Substantia nigra (tissue), 51 donors: ENCODE measurements at places on chromosomes 1 and 21.

- DNase-seq = no peak
These were observed 1058.0 kb downstream of the KCNT2 start for GRCh38 chr1:195550071-195550862.

DNA sequence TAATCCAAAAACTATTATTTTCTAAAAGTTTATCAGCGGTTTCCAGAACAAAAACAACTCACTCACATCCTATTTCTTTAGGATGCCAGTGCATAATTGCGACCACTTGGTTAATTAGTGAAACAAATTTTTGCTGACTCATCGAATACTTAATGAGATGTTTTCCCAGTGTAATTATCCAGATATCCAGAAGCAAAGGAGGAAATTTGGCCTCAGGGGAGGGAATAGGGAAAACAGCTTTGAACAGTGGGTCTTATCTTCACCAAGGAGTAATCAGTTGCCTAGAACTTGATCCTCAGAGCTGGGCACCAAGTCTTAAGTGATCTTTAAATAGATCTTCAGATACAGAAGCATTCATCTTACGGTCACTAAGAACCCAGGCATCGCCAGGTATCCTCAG, 24.3 kb downstream of the STYXL2 start:
- no peak for DNase-seq

DNA sequence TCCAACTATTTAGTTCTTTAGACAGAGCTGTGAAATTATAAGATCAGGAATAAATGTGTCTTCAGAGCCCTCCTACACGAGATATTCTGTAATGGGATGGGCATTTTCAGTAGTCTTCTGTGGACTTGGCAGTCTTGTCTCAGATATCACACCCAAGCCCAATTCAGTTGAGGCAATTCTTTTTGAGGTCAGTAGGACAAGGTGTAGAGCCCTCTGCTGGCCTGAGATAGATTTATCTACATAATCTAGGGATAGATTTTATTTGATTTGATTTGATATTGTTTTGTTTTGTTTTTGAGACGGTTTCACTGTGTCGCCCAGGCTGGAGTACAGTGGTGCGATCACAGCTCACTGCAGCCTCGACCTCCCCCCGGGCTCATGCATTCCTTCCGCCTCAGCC, 77.5 kb downstream of the FMN2 start:
- DNase-seq = no peak

- DNase-seq = no peak
These were observed 12.9 kb downstream of the PIGM start for GRCh38 chr1:160018900-160019299.

- no peak for DNase-seq
These were observed 43.4 kb downstream of the COL18A1 start for GRCh38 chr21:45448283-45448809.

DNA sequence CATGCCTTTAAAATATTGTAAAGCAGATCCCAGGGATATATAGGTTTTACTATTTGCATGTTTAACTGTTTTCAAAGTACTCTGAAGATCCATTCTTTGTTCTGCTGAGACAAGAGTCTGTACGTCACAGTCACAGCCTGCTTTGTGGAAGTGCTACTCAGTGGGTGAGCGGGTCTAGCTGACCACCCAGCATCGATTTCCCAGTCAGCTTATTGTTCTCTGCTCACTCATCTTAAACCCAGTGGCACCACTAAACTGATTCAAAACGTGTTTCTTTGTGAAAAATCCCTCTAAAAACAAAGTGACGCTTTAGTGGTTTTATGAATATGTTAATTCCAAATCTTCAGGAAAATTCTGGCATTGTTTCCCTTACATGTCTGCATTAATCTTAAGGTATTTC, 12.4 kb downstream of the PLPP3 start:
- DNase-seq = no peak

GRCh38 chr1:107785496-107786202, 179.3 kb downstream of the VAV3 start:
- no peak for DNase-seq

DNA sequence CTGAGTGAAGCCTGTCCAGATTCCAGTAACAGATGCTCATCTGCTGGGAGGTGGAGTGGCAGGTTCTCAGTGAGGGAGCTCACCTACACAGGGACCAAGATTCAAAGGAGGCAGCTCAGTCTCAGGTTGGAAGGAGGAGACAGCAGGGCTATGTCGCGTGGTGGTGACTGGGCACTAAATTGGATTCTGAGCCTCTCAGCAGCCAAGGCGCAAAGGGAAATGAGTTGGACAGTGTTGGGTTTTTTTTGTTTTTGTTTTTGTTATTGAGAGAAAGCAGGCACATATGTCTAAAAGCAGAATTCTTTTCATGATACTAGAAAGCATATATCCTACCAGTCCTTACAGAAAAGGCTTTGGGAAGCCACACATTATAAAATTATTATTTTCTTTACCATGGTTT, 26.2 kb downstream of the UMODL1 start:
- no peak for DNase-seq

DNA sequence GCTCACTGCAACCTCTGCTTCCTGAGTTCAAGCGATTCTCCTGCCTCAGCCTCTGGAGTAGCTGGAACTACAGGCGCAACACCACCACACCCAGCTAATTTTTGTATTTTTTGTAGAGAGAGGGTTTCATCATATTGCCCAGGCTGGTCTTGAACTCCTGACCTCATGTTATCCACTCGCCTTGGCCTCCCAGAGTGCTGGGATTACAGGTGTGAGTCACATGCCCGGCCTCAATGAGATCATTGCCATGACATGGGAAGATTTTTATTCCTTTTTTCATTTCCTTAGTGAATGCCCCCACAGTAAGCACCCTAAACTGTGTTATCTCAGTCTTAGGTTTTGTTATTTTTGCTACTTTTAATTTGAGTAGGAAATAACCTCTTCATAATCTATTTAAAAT, 977.9 kb downstream of the BRINP3 start:
- no peak for DNase-seq
